ENCODE measurements at places on chromosomes 5 and 9. TPM values are rescaled to one million over a fixed set of nuclear protein-coding genes. Genes with fewer than 3 reads are reported as not detected.

GRCh38 chr5:154971501-154971900, 30.6 kb downstream of the MRPL22 start:
- no peaks in the 10 kb centered on the region for H3K4me1 ChIP-seq
- peak; percentile 82 for DNase-seq
- H3K27ac ChIP-seq: no peak overlapping the region
- no peaks in the 10 kb centered on the region for H3K36me3 ChIP-seq
- no peak overlapping the region for H3K4me3 ChIP-seq
- H3K27me3 ChIP-seq: no peaks in the 10 kb centered on the region

GRCh38 chr5:138651058-138651766, 76.0 kb upstream of the HSPA9 start:
- H3K27me3 ChIP-seq: peaks cover 13% of the 10 kb centered on the region
- H3K4me3 ChIP-seq: no peak overlapping the region
- H3K4me1 ChIP-seq: peaks cover 2% of the 10 kb centered on the region
- H3K27ac ChIP-seq: no peak overlapping the region
- no peak for DNase-seq

GRCh38 chr5:57407391-57407790, 75.2 kb downstream of the ACTBL2 start:
- no peaks in the 10 kb centered on the region for H3K36me3 ChIP-seq
- no peak overlapping the region for H3K4me3 ChIP-seq
- DNase-seq: no peak
- H3K27ac ChIP-seq: no peak overlapping the region
- no peaks in the 10 kb centered on the region for H3K27me3 ChIP-seq

- H3K36me3 ChIP-seq: no peaks in the 10 kb centered on the region
- DNase-seq: no peak
Measured at GRCh38 chr5:148970228-148970627, 92.6 kb downstream of the SH3TC2 start.

DNA sequence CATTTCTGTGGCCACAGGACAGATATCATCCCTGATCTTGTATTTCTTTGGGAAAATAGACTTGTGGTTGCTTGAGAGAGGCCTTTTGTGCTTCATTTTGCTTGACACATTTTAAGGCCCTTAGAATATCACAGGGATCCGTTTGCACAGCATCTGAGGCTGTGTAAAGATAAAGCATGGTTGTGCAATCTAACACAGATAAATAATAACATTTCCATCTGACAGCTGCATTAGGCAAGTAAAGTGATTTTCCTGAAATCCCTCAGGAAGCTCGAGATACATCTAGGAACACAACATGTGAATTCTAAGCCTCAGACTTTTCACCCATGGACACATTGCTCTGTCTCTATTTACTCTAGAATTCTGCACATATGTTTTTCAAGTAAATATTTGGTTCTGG, 212.8 kb upstream of the ADAMTSL1 start:
- no peak overlapping the region for H3K4me3 ChIP-seq
- no peaks in the 10 kb centered on the region for H3K36me3 ChIP-seq
- H3K4me1 ChIP-seq: peaks cover 3% of the 10 kb centered on the region
- H3K27me3 ChIP-seq: no peaks in the 10 kb centered on the region
- no peak overlapping the region for H3K27ac ChIP-seq

DNA sequence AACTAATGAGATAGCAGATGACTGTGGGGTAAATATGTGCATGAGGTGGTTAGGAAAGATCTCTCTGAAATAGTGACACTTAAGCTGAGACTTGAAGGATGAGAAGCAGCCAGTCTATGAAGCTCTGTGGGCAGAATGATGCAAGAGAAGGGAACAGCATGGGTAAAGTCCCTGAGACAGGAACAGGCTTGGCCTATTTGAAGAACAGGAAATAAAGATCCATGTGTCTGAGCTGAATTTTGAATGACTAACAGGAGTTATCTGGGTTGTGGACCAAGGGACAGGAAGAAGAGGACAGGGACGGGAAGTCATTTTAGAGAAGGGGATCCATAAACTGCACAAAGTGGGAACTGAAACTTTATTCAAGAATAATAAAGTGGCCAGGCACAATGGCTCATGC, 25.6 kb upstream of the HMGCS1 start:
- H3K27ac ChIP-seq: no peak overlapping the region
- H3K36me3 ChIP-seq: no peaks in the 10 kb centered on the region
- no peaks in the 10 kb centered on the region for H3K27me3 ChIP-seq
- H3K4me1 ChIP-seq: no peaks in the 10 kb centered on the region
- no peak overlapping the region for H3K4me3 ChIP-seq

- H3K27me3 ChIP-seq: no peaks in the 10 kb centered on the region
- H3K36me3 ChIP-seq: no peaks in the 10 kb centered on the region
- DNase-seq: no peak
- H3K4me3 ChIP-seq: no peak overlapping the region
- no peaks in the 10 kb centered on the region for H3K4me1 ChIP-seq
Measured at GRCh38 chr9:119902611-119903010, 533.4 kb upstream of the BRINP1 start.

DNA sequence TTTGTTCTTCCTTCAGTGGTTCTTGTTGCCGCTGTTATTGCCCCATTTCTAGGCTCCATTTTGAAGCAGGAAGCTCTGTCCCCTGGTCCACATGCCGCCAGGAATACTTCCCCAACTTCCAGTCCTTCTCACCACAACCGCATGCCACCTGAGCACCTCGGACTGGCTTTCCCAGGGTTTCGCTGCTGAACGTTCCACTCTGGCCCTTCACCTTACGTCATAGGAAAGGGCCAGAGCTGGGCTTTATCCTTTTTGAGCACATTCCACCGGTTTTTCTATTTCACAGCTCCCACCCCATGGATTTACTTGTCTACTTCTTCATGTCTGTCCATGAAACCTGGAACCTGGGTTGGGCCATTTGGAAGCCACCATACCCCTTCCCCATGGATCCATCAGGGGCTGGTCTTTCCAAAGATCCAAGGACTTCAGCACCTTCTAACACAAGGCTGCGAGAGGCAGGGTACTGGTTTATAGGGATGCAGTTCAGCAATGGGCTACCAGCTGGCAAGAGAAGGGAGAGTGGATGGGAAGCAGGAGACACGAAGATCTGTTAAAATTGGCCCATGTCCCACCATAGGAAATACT, 557.4 kb downstream of the BNC2 start:
- no peak for DNase-seq
- H3K4me3 ChIP-seq: no peak overlapping the region
- peaks cover 2% of the 10 kb centered on the region for H3K4me1 ChIP-seq
- H3K27me3 ChIP-seq: no peaks in the 10 kb centered on the region
- no peak overlapping the region for H3K27ac ChIP-seq

DNA sequence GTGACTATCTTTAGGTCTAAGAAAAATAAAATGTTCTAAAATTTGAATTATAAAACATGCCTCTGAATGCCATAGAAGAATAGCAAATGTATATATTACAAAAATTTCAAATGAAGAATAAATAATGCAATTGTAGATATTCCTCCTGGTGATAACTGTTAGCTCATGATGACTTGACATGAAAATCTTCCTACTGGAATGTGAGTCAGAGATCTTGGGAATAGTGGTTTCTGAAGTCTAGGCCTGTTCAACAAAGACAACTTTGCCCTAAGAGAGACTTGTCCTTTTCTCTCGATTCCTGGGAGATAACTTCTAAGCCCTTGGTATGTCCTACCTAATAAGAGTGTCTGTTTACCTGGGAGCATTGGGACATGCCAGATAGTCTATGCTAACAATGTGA, 746.3 kb upstream of the RIOK2 start:
- DNase-seq: peak; percentile 9
- H3K4me1 ChIP-seq: no peaks in the 10 kb centered on the region
- H3K36me3 ChIP-seq: no peaks in the 10 kb centered on the region
- no peak overlapping the region for H3K27ac ChIP-seq
- H3K4me3 ChIP-seq: no peak overlapping the region

- DNase-seq: no peak
- H3K36me3 ChIP-seq: no peaks in the 10 kb centered on the region
- no peak overlapping the region for H3K4me3 ChIP-seq
- H3K27ac ChIP-seq: no peak overlapping the region
Measured at GRCh38 chr5:1429496-1429895, 15.7 kb downstream of the SLC6A3 start.

The MEF2C gene
- polyA plus RNA-seq: 9.3 TPM

The ADGRD2 gene
- not detected for polyA plus RNA-seq

Measured in fibroblast of lung (primary cell).